NCI-H187 (cell line): ENCODE measurements at places on chromosomes 7 and 10.

- no peak for DNase-seq
Measured at GRCh38 chr7:22851145-22851544, 28.5 kb upstream of the TOMM7 start.

DNA sequence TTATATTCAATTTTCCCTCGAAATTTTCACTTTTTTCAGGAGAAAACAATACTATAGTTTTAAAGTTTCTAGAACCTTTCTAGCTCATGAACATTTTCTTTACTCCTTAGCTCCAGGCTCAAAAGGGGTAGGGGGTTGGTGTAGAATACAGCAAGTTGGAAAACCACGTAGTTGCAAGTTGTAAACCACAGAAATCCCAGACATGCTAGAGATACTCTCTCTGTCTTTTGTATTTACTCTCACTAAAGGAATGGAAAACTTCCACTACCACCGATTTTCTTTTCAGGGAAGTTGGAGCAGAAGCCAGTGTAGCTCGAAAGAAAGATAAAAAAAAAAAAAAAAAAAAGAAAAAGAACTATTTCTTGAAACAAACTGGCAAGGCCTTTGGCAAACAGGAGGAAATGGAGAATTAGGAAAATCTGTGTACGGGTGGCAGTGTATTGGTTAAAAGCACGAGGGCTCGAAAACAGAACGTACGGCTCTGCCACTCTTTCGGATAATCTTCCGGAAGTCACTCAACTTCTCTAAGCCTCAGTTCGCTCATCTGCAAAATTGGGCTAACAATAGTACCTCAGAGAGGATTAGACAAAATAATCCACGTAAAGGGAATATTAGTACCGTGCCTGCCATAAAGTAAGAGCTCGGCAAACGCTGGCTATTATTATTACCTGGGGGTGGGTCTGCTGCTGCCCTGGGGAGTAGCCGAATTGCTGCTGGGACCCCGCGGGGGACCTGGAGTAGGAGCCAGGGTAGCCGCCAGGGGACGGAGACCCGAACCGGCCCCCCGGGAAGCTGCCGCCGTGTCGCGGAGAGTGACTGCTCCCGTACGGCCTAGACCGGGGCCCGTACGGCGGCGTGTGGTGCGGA, 628 bp downstream of the MPLKIP start:
- DNase-seq: no peak

- DNase-seq: no peak
Measured at GRCh38 chr7:1245524-1246050, 12.9 kb downstream of the UNCX start.

DNA sequence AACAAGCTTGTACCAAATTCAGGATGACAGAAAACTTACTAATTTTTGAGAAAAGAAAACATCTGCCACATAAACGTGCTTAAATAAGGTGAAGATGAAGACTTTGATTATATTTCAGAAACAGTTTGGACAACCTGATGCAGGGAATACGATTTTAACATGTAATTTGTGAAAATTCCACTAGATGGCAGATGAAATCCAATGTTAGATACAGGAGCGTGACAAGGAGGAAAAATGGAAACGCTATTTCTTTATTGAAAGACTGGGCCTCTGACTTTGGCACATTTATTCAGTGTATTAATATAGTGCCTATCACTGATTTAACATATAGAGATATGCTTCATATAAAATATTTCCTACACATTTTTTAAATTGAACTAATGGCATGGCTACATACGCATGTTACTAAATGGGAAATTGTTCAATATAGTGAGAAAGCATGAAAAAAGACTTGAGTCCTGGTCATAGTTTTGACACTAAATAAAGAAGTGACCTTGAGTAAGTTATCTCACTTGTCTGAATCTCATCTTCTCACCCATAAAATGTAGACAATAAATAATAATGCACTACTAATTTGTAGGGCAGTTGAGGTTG, 60.7 kb downstream of the CD36 start:
- peak; percentile 38 for DNase-seq

GRCh38 chr7:38274486-38274885, 1.1 kb upstream of the TARP start:
- no peak for DNase-seq

DNA sequence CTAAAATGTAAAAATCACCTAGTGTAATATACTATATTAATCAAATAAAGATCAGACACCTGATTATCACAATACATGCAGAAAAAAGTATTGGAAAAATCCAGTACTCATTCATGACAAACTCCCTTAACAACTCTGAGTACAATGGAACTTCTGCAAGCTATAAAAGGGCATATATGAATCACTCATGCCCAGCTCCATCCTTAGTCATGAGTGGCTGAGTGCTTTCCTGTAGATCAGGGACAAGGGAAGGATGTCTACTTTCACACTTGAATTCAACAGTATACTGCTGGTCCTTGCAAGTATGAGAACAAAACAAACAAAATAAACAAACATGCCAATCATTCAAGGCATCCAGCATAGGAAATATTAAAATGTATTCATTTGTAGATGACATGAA, 116.5 kb downstream of the ADARB2 start:
- DNase-seq: no peak

GRCh38 chr7:4386190-4386589, 295.9 kb upstream of the FOXK1 start:
- DNase-seq: no peak

- no peak for DNase-seq
Measured at GRCh38 chr10:125283191-125283835, 123.0 kb upstream of the CTBP2 start.

GRCh38 chr7:33861947-33862346, 43.4 kb upstream of the BMPER start:
- DNase-seq: no peak
